CD4-positive, alpha-beta T cell treated with Interleukin-21 for 1 hour (primary cell): ENCODE measurements at places on chromosomes 2 and 18.
A peak's percentile ranks its signal among the peaks of the same experiment; 100 is the strongest.

DNA sequence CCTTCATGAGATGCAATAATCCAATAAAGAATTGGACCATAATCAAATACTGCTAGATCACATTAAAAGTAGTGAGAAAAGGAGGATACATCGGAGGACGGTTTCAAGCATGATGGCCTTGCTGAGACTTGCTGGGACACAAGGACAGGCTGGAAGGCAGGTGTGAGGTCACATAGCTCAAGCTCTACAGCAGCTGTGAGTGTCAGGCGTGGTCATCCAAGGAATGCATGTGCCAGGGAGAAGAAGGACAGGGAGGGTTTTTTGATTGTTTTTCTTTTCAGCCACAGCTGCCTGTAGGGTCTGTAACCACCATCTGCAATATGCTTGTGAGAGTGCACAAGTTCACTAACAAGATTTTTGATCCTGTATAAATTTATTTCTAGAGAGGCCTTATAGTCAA is 57.6 kb downstream of the BMP10 start:
- no peak for DNase-seq

GRCh38 chr2:57880967-57881366 is 165.6 kb upstream of the VRK2 start:
- no peak for DNase-seq

GRCh38 chr2:213021971-213022899 is 129.2 kb downstream of the IKZF2 start:
- no peak for DNase-seq

DNA sequence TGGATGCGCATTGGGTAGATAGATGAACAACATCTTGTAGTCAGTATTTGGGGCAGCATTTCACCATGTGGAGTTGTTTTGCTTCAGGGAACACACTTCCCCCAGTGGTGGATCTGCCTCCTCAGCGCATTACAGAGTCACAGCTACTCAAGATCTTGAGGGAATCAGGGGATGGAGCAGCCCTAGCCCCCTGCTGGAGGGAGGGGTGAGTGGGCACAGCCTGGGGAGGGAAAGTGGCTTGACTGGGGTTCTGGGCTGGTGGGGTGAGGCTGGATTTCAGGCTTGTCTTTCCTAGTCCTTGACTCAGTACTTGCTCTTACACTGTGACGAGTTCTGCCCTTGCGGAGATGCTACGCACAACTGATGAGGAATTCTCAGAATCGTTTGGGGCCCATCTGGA is 271.0 kb upstream of the HS6ST1 start:
- DNase-seq: no peak

GRCh38 chr2:177074099-177074710 is 138.4 kb upstream of the HNRNPA3 start:
- no peak for DNase-seq

- no peak for DNase-seq
Observed at GRCh38 chr2:162058973-162059668, 14.9 kb downstream of the DPP4 start.

GRCh38 chr2:19505-19904 is 26.8 kb downstream of the FAM110C start:
- DNase-seq: no peak

DNA sequence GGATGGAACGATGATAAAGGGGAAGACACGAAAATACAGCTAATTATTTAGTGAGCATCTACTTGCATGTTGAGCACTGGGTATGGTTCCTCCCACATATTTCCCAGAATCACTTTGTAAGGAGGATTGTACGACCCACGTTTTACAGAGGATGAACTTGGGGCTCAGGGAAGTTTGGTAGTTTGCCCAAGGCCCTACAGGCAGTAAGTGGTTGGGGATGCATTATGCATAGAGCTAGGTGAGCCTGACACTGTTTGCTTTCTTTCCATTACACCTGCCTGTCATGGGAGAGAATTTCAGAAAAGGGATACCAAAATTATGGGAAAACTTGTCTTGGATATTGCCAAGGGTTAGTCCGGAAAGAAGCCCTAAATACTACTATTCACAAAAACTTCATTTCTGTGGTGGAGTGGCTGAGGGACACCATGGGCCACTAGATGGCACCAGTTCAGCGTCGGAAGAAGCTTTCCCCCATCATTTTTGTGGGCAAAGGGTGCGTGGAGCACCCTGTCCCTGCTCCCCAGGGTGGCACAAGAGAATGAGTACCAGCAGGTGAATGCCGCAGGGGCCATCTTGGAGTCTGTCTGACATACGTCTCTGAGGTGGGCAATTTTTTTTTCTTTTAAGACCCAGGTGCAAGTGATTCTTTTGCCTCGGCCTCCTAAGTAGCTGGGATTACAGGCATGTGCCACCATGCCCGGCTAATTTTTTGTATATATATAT is 23.5 kb upstream of the C18orf32 start:
- DNase-seq: peak; percentile 65

DNA sequence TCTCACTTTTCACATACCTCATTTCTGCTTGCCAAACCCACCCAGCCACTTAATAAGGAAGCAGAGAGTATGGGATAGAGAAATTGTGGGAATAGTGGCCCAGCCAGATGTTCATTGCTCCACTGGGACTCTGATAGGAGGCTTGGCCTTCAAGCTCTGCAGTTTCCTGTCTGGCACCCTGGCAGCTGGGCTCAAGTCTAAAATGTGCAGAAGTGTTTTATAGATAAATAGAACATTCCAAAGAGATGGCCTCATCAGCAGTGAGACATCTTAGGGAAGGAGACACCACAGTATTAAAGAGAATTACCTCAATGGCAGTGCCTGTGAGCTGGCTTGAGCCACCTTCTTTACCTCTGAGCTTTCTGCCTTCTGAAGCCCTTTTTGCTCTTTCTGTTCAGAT is 24.7 kb downstream of the COPS7B start:
- no peak for DNase-seq

DNA sequence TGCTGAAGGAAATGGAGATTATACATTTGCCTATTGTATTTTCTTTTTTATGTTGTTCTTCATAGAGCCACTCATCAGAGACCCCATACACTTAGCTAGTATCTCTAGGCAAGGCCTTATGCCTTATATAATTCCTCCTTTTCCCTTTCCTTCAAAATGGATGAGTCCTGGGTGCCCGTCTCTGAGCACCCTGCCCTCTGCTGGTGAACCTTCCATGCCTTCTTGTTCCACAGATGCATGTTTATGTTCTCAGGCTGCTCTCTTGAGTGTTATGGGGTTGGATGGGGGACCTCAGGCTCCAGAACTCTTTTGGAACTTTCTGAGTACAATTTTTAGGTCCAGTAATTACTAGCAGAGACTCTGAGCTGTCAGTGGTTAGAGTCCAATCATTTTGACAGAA is 368.6 kb upstream of the SPRED2 start:
- DNase-seq: no peak

- DNase-seq: no peak
Observed at GRCh38 chr2:48200620-48201293, 294.5 kb upstream of the FBXO11 start.

GRCh38 chr2:68352651-68353391 is 12.3 kb upstream of the PLEK start:
- no peak for DNase-seq

DNA sequence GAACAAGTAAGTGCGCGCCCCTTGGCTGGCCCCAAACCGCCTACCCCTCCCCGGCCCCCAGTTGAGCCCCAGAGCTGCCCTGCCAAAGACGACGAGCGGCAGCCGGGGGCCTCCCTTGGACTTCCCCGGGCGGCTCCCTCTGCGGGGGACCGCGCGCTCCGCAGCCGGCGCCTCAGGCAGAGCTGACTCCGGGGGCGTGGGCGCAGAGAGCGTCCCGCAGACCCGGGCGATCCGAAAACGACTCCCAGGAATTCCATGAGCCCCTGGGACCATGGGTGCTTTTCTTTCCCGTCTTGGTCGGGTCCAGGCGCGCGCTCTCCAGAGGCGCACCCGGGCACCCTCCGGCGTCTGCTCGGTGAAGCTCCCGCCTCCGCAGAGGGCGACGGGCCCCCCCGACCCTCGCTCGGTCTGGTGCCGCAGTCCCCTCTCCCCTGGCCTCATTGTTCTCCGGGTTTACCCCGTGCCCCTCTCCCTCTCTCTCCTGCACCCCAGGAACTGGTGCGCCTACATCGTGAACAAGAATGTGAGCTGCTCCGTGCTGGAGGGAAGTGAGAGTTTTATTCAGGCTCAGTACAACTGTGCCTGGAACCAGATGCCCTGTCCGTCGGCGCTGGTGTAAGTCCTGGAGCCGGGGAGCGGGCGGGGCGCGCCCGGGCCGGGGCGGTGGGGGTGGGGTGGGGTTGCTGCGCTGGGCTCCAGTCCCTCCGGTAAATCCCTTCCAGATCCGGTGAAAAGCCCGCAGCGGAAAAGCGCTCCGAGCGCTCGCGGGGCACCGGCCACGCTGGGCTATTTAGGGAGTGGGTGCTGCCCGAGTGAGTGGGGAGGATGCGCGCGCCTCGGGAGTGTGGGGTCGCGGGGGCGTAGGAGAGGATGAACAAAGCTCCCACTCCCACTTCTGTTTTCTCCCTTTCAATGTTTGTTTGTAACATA is 776 bp downstream of the EMILIN2 start:
- peak; percentile 22 for DNase-seq
